ENCODE measurements at places on chromosomes 6 and 20. TPM values are rescaled to one million over a fixed set of nuclear protein-coding genes. Genes with fewer than 3 reads are reported as not detected.

Gene OR2H2
- total RNA-seq: not detected

Gene TREML1
- not detected for total RNA-seq

Gene TDRD6
- 0.38 TPM for total RNA-seq

Gene FHL5
- total RNA-seq: 0.46 TPM

Gene GHRH
- 11.3 TPM for total RNA-seq

Gene REM1
- total RNA-seq: 2.9 TPM

Gene EPHA7
- total RNA-seq: 26.9 TPM

Gene HLA-DQA1
- 7.7 TPM for total RNA-seq

Gene DLK2
- 0.42 TPM for total RNA-seq

Gene SYCP2L
- 0.72 TPM for total RNA-seq

Gene FOXC1
- 15.1 TPM for total RNA-seq

Gene MAP7
- total RNA-seq: 1.6 TPM

Gene RAB44
- total RNA-seq: not detected

Gene TRIM31
- not detected for total RNA-seq

Gene NEU1
- 18.5 TPM for total RNA-seq

Gene NMBR
- total RNA-seq: not detected

Gene TRERF1
- total RNA-seq: 2.8 TPM

Gene SAPCD1
- not detected for total RNA-seq

Gene TMEM170B
- total RNA-seq: 4.9 TPM

Gene ELOVL4
- total RNA-seq: 0.88 TPM

Gene RIMS4
- 1.2 TPM for total RNA-seq

Gene RPRD1B
- total RNA-seq: 67.7 TPM

Gene LCA5
- 2.8 TPM for total RNA-seq

Gene BTN1A1
- total RNA-seq: not detected

Gene TTPAL
- total RNA-seq: 7.1 TPM

Gene KCNS1
- total RNA-seq: 1.2 TPM

Gene HAO1
- total RNA-seq: not detected

Gene PTCHD4
- 0.91 TPM for total RNA-seq

Gene BHLHE23
- not detected for total RNA-seq

Gene NPBWR2
- not detected for total RNA-seq

Gene ZNF165
- total RNA-seq: 0.28 TPM

Gene ACTL10
- 0.29 TPM for total RNA-seq

Gene SLC52A3
- total RNA-seq: 1.4 TPM

Gene SNAP91
- total RNA-seq: not detected

Gene SAMD3
- total RNA-seq: 1.6 TPM

Gene TRIM10
- total RNA-seq: not detected

Gene SRF
- 66.4 TPM for total RNA-seq

Gene ULBP3
- 1.5 TPM for total RNA-seq

Gene PDE7B
- 11.6 TPM for total RNA-seq

Gene LPIN3
- total RNA-seq: 9.3 TPM

Gene SLC22A7
- not detected for total RNA-seq

Gene EFCAB8
- total RNA-seq: not detected

Gene DZANK1
- total RNA-seq: 0.99 TPM

Gene MUC22
- 0.06 TPM for total RNA-seq

Gene ADTRP
- total RNA-seq: not detected

Gene CST1
- not detected for total RNA-seq

Gene UQCC2
- 188 TPM for total RNA-seq
